ENCODE measurements at places on chromosomes 3 and 15.

DNA sequence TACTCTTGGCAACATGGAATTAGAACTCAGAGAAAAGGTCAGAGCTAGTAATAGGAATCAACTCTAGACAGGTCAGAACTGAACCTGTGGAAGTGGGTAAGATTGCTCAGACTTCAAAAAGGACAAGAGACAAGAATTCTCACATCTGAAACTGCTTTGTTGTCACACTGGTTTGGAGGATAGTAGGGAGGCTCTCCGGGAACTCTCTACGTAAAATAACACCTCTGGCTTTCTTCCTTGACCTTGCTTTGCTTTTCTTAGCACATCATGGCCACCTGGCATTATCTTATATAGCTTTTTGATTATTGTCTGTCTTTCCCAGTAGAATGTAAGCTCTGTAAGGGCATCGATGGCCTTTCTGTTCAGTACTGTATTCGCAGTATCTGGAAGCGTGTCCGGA is 13.2 kb upstream of the NFKBIZ start:
- no peak for DNase-seq

DNA sequence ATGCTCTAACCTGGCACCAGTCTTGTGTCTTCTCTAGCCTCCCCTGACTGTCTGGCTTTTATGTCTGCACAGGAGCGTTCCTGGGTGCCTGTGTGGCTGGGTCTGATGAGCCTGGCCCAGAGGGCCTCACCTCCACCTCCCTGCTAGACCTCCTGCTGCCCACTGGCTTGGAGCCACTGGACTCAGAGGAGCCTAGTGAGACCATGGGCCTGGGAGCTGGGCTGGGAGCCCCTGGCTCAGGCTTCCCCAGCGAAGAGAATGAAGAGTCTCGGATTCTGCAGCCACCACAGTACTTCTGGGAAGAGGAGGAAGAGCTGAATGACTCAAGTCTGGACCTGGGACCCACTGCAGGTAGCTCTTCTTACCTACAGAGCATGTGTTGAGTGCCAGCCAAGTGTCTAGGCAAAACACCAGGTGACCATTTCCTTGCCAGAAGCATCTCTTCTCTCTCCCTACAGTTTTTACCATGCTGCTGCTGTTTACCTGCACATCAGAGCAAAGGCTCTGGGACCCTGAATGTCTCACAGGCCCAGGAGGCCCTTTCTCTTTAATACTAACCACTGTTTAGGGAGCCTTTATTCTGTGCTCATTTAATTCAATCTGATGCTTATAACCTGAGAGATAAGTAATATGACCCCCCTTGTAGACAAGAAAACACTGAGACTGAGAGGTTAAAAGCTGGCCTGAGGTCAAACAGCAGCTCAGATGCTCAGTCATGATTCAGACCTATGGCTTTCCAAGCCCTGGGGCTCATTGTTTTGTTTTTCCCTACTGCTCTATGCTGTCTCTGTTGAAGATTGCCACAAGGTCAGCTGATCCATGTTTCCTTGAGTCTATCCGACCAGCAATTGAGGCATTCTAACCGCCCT is 10.4 kb downstream of the PODXL2 start:
- DNase-seq: no peak

- no peak for DNase-seq
Observed at GRCh38 chr3:123088387-123088786, 21.6 kb downstream of the PDIA5 start.

GRCh38 chr3:90132197-90132596 is 1024.8 kb downstream of the EPHA3 start:
- DNase-seq: no peak

DNA sequence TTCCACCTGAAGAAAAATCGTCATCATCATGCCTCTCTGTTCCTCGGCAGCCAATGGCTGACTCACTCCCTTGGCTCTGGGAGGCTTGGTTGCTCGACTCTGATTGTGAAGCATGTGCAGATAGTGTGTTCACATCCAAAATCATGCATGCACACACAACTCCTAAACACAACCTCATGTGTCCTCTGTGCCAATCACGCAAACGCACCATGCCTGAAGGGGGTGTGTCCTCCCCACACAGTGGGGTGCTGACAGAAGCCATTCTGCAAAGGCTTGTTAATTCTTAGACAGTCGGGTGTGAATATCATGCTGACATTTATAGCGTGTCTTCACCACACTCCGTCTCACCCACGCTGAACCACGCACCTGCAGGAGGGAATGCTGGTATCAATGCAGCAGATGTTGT is 11.4 kb upstream of the CCDC174 start:
- no peak for DNase-seq
